Heart left ventricle (tissue), 16 donors: ENCODE measurements at places on chromosomes 4 and X.
A peak's percentile ranks its signal among the peaks of the same experiment; 100 is the strongest.

DNA sequence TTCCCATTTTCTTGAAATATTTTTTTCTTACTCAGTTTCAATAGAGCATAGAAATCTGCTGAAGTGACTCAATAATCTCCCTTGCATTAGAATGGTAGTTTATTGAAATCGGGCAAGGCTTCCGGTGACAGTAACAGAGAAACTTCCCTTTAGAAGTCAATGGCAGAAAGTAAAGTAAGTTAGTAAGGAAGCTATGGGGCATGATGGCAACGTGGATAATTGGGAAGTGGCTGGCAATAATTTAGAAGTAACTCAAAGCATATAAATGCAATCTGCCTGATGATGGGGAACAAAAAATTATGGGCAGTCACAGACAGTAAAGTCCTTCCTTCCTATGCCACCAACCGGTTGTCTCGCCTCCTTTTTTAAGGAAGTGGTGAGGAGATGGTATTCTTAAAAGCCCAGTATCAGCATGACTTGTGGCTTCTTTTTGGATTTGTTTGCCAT, 7.6 kb downstream of the CYBB start:
- no peak for DNase-seq

- DNase-seq = no peak
Observed at GRCh38 chr4:20983763-20984575, 283.7 kb downstream of the PACRGL start.

DNA sequence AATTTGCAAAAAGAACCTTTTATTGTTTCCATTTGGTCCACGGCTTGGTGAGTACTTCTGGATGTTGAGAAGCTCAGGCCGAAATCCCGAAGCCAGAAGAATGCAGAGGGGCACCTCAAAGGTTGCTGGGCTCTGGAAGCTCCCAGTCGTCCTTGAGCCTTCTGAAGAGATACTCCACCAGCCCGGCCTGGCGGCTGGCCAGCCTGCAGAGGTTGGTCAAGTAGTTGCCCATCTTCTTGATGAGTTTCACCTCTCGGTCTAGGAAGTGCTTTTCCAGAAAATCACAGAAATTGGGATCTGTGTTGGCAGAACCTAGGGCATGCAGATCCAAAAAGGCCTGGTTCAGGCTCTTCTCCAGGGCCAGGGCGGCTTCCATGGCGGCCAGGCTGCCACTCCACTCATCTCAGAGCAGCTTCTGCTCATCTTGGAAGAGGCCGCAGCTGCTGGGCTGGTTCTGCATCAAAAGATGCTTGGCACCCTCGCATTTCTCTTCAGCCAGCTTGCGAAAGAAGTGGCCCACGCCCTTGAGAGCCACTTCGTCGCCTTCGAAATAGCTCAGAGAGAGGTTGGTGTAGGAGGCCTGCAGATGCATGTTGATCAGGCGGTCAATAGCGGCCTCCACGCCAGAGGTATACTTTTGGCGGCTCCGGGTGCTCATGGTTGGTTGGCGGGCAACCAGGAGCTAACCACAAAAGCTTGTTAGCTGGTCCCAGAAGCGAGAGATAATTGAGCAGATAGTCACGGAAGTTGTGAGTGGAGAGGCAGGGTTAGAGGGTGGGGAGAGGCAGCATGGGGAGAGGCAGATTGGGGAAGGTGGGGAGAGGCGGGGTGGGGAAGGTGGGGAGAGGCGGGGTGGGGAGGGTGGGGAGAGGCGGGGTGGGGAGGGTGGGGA, 76.5 kb upstream of the TSPAN7 start:
- DNase-seq = no peak

- DNase-seq = no peak
Observed at GRCh38 chr4:73734530-73735001, 5.8 kb upstream of the CXCL8 start.

GRCh38 chrX:53320543-53321229, 39.3 kb upstream of the IQSEC2 start:
- DNase-seq = no peak

DNA sequence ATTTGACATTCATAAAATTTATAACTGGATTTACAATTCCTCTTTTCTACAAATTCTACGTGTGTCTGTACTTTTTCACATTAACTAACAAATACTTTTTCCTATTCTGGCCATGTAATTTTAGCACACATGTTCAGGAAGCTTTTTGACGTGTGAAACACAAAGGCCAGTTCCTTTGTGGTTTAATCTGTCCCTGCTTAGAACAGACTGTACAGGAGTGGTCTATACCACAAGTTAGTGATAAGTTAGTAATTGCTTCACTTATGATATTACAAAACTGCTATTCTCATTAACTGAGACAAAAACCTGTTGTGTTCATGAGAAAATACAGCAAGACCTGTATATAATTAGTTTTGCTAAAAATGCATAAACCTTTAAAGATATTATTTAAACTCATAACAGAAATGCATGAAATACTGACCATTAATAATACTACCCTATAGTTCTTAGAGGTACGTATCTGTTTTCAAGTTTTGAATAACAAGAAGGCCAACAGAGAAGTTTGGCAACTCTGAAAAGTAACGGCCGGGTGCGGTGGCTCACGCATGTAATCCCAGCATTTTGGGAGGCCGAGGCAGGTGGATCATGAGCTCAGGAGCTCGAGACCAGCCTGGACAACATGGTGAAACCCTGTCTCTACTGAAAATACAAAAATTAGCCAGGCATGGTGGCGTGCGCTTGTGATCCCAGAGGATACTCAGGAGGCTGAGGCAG, 13.7 kb upstream of the AREG start:
- DNase-seq = no peak

DNA sequence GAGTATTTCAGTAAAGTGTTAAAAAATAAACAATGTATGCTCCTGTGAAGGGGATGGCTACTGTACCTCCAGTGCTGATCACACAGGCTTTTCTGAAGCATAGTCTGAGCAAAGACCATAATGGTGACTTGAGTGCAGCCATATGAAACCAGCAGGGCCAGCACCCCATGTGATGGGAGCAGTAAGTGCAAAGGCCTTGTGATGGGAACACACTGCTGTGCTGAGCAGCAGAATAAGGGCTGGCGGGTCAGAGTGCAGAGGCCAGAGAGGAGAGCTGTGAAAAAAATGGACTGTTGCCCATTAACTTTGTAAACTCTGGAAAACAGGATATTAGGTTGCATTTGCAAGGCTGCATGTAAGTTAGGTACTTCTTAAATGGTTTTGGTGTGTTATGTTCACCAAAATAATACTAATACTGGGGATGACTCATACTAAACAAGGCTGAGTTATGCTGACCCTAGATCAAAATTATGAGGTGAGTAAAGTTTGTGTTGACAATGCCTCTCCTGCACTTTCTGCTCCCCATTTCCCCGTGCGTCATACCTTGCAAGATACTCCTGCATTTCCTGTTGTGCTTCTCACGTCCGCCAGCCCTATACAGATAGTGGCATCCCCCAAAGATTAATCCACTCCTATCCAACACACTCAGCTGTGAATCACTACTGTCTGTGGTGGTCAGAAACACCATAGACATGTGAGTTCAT, 67.0 kb upstream of the FAM9A start:
- DNase-seq = no peak

- DNase-seq = no peak
Observed at GRCh38 chr4:158821228-158821971, 52.6 kb downstream of the FNIP2 start.

GRCh38 chrX:22542641-22543040, 269.9 kb downstream of the CBLL2 start:
- no peak for DNase-seq

DNA sequence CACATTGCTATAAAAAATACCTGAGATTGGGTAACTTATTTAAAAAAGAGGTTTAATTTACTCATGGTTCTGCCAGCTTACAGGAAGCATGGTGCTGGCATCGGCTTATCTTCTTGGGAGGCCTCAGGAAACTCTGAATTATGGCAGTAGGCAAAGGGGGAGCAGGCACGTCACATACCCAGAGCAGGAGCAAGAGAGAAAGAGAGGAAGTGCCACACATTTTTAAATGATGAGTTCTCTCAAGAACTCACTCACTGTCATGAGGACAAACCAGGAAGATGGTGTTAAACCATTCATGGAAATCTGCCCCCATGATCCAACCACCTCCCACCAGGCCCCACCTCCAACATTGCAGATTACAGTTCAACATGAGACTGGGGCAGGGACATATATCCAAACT, 10.0 kb upstream of the AFF1 start:
- no peak for DNase-seq

DNA sequence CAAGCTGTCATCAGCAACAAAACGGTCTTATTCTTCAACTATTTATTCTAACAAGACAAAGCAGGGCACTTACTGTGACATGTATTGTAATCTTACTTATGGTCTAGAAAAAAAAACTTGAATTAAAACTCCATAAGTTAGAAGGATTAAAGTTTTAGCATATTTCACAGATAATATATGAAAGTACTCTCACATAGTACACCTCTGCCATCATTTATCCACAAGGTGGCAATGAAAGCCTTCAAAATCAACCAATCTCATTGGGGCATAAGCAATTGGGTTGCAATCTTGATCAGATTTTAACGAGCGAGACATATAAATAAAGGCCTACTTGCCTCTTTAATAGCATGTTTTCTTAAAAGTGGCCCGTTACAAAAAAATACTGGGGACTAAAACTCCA, 1382.9 kb downstream of the FAM133A start:
- no peak for DNase-seq

DNA sequence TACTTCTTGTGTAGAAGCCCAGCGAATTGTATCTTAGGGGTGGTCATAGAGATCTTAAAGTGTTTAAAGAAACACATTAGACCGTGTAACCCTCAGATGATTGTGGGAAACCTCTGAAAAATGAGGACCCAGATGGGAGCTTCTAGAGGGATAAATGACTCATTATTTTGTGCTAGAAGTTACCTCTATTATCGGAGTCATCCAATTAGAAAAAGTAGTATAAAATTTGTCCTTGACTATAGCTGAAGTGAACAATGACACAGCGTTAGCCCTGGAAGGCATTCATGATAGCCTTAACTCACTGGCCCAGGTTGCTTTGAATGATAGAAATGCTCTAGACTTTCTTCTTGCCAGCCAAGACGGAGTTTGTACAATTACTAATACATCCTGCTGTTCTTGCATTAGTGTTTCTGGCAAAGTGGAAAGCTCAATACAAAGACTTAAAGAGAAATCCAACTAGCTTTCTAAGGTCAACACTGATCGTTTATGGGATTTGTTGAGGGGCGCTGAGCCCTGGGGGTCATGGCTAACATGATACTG, 178.9 kb upstream of the VEGFC start:
- no peak for DNase-seq

DNA sequence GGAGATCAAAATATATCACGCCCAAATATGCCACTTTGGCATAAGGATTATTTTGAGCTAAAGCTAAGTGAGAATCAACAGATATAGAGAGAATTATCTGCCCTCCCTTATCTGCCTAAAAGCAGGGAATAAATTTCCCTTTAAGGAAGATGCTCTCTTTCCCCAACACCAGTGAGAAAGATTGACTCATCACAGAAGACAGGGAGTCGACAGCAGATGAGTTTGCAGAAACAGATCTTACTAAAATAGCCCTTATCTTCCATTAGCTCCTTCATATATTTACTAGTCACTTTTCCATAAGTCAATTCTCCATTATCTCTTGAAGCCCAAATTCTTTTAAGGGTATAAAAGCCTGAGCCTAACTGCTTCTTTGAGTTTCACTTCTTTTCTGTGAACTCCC, 156.6 kb downstream of the CAMK2D start:
- no peak for DNase-seq

GRCh38 chr4:147513091-147513490, 32.2 kb downstream of the EDNRA start:
- no peak for DNase-seq

- DNase-seq = no peak
Observed at GRCh38 chr4:127629371-127629770, 3.4 kb upstream of the INTU start.

- no peak for DNase-seq
Observed at GRCh38 chr4:168124008-168124641, 31.8 kb downstream of the ANXA10 start.

DNA sequence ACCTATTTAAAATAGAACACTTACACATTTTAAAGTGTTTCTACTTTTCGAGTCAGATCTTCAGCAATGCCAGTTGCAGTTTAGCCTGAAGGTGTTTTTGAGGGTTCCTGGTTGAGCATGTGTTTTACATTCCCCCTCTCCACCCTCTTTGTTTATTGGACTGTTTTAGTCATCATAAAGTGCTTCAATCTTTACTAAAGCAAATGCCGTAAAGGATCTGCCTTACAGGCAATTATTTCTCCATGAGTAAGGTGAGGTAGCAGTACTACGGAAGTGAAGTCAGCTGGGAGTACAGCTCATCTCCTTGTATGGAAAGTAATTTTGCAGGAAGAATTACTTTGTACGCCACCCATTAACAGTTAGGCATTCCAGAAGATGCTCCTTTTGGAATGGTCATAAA, 36.9 kb downstream of the PDLIM5 start:
- DNase-seq = no peak

DNA sequence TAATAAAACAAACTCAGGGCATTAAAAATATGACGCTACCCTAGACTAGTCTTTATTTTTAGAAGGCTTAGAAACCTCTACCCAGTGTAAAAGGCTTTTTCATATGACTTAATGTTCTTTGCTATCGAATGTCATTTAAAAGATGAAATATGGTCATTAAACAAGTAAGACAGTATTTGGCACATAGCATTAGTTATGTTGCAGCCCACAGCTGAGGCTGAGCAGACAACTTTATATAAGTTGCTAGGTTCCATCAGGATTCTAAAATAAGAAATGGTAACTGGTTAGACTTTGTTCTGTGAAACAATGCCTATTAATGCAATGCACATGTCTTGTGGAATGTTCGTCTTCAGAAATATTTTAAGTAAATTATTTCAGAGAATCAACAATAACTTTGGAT, 10.4 kb upstream of the PRSS12 start:
- DNase-seq = no peak

- peak; percentile 47 for DNase-seq
Observed at GRCh38 chr4:142126890-142127497, 490.6 kb downstream of the IL15 start.

GRCh38 chr4:77431546-77431945, 174.1 kb upstream of the CXCL13 start:
- DNase-seq = no peak

DNA sequence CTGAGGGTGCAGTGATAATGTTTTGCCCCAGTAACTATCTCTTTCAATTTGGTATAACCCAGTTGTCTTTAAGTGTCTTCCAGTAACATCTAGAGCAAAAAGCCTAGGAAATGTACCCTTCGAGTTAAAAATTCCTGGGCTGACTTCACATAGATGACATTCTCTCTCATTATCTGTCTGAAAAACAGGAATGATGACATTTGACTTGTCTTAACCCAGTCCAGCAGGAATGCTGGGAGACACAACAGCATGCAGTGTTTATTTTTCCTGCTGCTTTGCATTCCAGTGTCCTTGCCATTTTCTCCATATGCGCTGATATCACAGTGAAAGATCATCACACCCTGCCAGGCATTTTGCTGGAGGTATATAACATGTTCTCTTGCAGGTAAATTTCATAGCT, 130.0 kb downstream of the SOWAHB start:
- DNase-seq = no peak

- peak; percentile 78 for DNase-seq
Observed at GRCh38 chrX:46796574-46797191, 37.8 kb upstream of the SLC9A7 start.
